ENCODE measurements at places on chromosomes 4 and X.

- DNase-seq, result no peak
Measured at GRCh38 chrX:88944661-88945060, 197.6 kb downstream of the CPXCR1 start.

GRCh38 chrX:153065389-153065788 lies 6.9 kb upstream of the PNMA6A start:
- no peak for DNase-seq

GRCh38 chr4:145878501-145879435 lies 59.9 kb downstream of the ZNF827 start:
- DNase-seq, result no peak

- no peak for DNase-seq
Measured at GRCh38 chr4:137664046-137664387, 131.7 kb upstream of the PCDH18 start.

DNA sequence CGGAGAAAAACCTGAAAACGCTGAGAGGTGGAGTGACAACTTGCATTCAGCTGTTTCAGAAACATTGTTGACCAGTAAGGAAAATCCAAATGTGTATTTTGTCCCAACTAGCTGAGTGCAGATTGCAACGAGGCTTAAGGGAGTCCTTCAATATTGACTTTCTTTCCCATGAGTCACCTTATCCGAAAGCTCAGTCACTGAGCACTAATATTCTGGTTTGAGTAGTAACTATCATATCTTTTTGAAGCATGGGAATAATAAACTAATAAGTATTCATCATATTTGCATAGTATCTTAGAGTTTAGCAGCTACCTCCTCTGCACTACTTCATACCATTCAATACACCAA lies 604.3 kb downstream of the PACRGL start:
- DNase-seq, result no peak

GRCh38 chrX:40154853-40155588 lies 57.3 kb upstream of the BCOR start:
- peak; percentile 13 for DNase-seq

- no peak for DNase-seq
Measured at GRCh38 chr4:93994175-93994994, 165.8 kb downstream of the ATOH1 start.

DNA sequence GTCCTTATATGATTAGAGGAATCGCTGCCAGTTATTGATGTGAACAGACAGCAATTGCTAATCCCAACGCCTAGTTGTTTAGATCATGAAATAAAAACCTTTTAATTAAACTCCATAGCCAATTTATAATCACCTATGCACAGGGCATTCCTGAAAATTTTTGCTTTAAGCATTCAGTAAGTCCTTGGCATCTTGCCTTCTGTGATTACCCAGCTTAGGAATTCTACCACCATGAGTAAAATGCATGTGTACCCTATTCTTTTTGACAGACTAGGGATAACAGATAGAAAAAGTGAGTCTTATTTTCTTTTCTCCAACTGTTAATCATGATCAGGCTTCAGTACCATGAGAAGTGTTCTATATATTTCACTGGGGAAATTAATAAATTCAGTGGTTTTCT lies 995.3 kb upstream of the GRIA3 start:
- DNase-seq, result no peak

DNA sequence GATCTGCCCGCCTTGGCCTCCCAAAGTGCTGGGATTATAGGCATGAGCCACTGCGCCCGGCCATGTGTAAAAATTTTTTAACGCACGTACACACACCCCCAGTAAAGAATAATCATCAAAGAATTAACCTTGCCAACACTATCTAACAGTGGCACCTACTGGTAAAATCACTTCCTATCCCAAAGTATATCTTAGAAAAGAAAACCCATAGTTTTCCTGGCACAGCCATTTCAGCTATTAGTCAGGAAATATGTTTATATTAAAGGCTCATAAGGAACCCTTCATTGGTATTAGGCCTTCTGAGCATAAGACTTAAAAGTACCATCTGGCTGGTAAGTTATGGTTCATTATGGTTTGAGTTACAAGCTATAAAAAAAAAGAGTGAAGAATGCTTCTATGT lies 14.1 kb downstream of the S100G start:
- no peak for DNase-seq

- DNase-seq, result no peak
Measured at GRCh38 chr4:140568507-140569306, at the start of gene UCP1. Gene UCP1, minus strand, starts transcription at chr4:140568961. Its CDS starts 232 bp downstream, at chr4:140568729.

GRCh38 chr4:85951-86350 lies 32.8 kb downstream of the ZNF595 start:
- DNase-seq, result no peak

- no peak for DNase-seq
Measured at GRCh38 chr4:1356181-1356998, 9.4 kb downstream of the UVSSA start.

DNA sequence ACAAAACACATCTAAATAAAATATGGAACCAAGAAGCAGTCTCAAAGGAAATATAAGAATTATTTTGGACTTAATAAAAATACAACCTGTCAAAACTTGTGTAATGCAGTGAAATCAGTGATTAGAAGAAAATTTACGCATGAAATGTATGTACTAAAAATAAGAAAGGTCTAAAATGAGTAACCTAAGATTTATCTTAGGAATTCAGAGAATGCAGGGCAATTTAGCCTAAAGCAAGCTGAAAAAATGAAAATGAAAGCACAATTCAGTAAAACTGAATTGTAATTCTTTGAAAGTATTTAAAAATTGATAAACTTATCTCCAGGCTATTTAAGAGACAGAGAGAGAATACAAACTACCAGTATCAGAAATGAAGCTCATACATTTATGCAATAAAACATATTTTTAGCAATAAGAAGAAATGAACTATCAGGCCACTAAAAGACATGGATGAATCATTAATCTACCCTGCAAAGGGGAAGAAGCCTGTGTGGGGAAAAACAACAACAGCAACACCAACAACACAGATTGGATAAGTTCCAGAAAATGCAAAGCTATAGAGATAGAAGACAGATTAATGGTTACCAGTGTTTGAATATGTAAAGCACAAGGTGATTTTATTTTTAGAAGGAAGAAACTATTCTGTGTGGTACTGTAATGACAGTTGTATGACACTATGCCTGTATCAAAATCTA lies 442.0 kb upstream of the ADGRL3 start:
- DNase-seq, result no peak

- no peak for DNase-seq
Measured at GRCh38 chr4:25358515-25359275, 18.4 kb upstream of the ANAPC4 start.

- DNase-seq, result peak; percentile 72
Measured at GRCh38 chr4:151014521-151015458, at the start of gene LRBA. Gene LRBA, minus strand, starts transcription at chr4:151015284. Its CDS starts 642 bp downstream, at chr4:151014642.

- DNase-seq, result no peak
Measured at GRCh38 chr4:114479595-114479994, 119.0 kb upstream of the UGT8 start.

DNA sequence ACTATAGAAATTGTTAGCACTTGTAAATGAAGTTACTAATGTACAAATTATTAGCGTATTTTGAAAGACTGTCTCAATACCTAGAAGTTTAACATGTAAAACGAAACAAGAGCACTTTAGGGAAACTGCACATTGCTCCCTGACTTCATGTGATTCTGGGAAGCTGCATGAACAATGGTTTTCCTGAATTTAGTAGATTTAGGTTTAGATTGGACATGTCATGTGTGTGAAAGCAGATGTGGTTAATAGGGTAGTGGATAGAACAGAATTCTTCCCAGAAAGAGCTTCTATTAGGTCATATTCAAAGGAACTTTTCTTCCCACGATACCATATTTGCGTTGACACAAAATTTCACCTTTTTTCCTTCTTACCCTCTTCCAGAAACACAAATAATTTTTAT lies 14.9 kb upstream of the CXCL8 start:
- DNase-seq, result no peak

DNA sequence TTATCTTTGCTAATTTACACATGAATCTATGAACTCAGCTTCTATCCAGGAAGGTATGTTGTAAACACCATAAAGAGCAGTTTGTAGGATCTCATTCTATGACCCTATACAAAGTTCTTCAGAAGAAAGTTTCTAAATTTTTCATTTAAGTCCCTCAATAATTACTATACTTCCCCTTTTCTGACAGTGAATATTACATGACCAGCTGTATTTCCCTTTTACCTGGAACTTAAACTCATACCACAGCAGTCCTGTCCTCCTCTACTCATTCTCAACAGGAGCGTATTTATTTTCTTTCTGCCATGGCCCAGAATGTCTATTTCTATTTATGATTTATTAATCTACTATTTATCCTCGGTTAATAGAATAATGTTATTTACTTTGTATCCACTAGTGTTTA lies 15.8 kb downstream of the RASGEF1B start:
- no peak for DNase-seq

GRCh38 chr4:119128148-119128547 lies 7.5 kb upstream of the MYOZ2 start:
- DNase-seq, result no peak

DNA sequence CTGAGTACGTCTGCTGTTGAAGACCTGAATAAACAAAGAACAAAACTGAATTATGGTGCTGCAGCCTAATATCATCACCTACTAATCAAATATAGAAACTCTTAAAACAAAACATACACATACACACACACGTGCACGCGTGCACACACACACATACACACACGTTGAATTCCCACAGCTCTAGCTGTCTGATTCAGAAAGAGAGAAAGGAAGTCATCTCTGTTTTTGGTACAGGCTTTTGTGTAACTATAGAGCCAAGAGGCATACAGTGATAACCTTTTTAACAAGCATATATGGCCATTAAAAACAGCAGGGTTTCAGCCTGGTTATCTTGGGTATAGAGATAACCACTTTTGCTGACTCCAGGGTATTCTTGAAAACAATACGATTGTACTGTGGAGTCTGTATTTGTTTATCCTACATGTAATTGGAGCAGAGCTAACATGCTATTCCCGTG lies 823.2 kb downstream of the CCSER1 start:
- no peak for DNase-seq

- no peak for DNase-seq
Measured at GRCh38 chr4:90769251-90769650, 642.1 kb downstream of the CCSER1 start.

GRCh38 chr4:165403637-165404036 lies 24.8 kb downstream of the CPE start:
- no peak for DNase-seq

- no peak for DNase-seq
Measured at GRCh38 chrX:81202943-81203342, 1.0 kb downstream of the SH3BGRL start.

DNA sequence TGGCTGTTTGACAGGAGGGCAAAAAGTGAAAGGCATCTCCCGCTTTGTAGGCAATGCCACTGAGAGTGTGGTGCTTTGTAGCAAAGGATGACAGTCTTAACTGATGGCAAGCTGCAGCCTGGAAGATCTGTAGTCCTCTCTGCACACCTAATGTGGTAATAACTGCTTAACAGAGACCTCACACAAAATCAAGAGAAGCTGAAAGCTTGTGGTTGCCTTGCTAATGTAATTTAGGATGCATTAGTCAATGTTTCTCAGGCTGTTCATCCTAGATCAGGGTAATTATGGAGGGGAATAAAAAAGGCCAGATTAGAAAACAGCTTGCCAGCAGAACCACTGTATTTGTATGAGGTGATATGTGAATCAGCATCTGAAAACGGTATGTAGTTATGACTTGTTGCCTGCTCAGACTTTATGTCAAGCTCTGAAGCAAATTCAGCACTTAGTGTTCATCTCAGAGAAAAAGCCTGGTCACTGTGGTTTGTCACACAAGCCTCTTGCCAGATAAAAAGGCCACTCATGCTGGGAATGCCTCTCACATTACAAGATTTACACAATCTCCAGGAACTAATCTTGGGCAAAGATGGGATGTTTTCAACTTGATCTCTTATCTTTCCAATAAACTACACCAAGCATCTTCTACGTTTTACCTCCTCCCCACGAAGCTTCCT lies 130.8 kb downstream of the ENOX2 start:
- DNase-seq, result no peak

DNA sequence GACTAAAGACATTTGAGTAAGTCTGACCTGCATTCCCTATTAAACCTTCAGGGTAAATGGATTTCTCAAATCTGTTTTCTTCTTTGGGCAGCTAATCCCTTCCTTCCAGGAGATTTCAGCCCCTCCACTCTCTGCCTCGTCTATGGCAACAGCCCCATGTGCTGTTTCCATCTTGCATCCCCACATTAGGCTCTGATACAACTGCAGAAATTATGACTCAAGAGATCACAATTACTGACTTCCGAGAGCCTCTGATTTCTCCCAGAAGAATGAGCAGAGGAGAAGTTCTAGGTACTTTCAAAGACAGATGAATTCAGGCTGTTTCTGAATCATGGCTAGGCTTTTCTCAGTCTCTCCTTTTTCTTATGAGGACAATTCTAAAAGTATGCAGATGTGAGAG lies 38.7 kb downstream of the RAI2 start:
- no peak for DNase-seq

GRCh38 chrX:23515028-23515427 lies 152.3 kb upstream of the PRDX4 start:
- no peak for DNase-seq

DNA sequence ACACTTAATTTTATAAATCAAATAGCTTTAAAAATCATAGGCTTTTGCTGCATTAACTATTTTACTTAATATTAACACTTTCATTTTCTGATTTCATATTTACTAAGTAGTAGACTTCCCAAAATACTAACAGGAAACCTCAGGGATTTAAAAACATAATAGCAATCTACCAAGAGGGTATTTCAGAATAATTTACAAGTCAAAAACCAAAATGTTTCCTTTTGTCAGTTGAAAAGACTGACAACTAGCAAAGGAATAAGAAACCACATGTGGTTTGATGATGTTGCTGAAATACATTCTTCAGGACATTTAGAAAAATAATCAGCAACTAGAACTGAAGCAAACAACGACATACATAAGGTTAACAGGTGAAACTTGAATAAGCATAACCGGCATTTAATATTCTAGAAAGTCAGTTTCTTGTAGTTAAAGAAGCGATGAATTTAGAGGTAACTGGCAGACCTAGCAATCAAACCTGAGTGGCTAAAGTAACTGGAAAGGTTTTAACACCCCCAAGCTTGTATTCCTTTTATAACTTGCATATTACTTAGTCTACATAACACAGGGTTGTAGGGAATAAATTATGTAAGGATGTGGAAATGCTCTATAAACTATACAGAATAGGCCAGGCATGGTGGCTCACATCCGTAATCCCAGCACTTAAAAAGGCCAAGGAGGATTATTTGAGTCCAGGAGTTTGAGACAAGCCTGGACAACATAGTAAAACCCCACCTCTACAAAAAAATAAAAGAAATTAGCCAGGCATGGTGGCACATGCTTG lies 40.0 kb downstream of the DHX15 start:
- no peak for DNase-seq

GRCh38 chr4:99670409-99671073 lies 12.9 kb upstream of the C4orf54 start:
- DNase-seq, result no peak

- DNase-seq, result peak; percentile 22
Measured at GRCh38 chr4:14856062-14856933, 146.0 kb upstream of the CPEB2 start.
